ENCODE measurements at places on chromosomes 5 and 9. TPM values are rescaled to one million over a fixed set of nuclear protein-coding genes. Genes with fewer than 3 reads are reported as not detected.

Gene NR4A3
- total RNA-seq: not detected

Gene SEMA6A
- total RNA-seq: 6.0 TPM

Gene CER1
- not detected for total RNA-seq

Gene SEPTIN8
- total RNA-seq: 97.4 TPM

Gene NR6A1
- 1.0 TPM for total RNA-seq

Gene PCDHGC3
- 45.5 TPM for total RNA-seq

Gene PCDHB11
- total RNA-seq: 0.34 TPM

Gene DMRTA1
- 0.25 TPM for total RNA-seq

Gene SURF4
- total RNA-seq: 393 TPM

Gene DRD1
- 10.0 TPM for total RNA-seq

Gene PTAR1
- total RNA-seq: 50.0 TPM

Gene C8G
- total RNA-seq: not detected

Gene CDX1
- 1.8 TPM for total RNA-seq

Gene SUB1
- 362 TPM for total RNA-seq

Gene PCDHB2
- 7.6 TPM for total RNA-seq

Gene SLC46A2
- total RNA-seq: not detected

Gene LTC4S
- not detected for total RNA-seq

Gene GARIN3
- total RNA-seq: not detected

Gene EIF4E1B
- not detected for total RNA-seq

Measured in SJSA1 (cell line).